Left lung (tissue), 14 donors: ENCODE measurements at places on chromosomes 2 and 18. TPM values are rescaled to one million over a fixed set of nuclear protein-coding genes. Genes with fewer than 3 reads are reported as not detected.

- DNase-seq: no peak
These were observed 32.5 kb downstream of the HS6ST1 start for GRCh38 chr2:128286011-128286721.

DNA sequence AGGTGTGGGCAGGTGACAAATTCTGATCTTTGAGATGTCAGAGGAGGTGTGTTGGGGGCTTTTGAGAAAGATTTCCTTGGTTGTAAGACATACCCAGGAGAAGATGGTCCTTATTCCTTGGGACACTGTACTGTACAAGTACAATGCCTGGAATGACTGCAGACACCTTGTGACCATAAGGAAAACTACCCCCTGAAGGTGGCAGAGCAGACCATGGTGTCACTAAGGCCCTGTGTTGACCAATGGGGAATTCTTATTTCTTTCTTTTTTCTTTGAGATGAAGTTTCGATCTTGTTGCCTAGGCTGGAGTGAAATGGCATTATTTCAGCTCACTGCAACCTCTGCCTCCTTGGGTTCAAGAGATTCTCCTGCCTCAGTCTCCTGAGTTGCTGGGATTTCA is 4.4 kb upstream of the ANKRD29 start:
- no peak for DNase-seq

GRCh38 chr2:29075894-29076705 is 1.8 kb upstream of the PCARE start:
- DNase-seq: no peak

GRCh38 chr18:76958692-76959341 is 136.5 kb downstream of the ZNF236 start:
- DNase-seq: no peak

DNA sequence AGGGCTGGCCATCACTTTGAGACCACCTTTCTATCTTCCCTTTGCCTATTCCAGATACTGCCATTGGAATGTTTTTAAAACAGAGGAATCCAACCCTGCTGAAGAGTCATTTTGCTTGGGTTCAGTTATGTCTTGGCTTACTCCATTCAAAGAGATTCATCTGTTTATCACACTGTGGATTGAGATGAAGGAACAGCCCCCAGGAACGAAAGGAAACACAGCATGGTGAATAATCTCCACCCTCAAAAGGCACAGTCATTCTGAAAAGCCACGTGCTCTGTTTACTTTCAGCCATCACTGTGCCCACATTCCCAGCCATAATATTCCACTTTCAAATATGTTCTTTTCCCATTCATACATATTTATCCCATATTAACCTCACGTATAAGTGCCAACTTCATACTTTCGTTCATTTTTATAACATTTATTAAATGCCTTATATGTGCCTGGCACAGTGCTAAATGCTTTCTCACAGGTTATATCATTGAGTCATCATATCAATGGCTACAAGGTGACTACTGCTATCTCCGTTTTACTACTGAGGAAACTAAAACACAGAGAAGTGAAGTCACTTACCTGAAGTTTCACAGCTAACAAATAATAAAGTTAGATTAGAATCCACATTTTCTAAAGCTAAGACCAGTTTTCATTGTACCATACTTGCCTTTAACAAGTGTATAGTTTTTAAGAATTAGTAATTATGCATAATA is 143.6 kb downstream of the OSR1 start:
- DNase-seq: no peak

DNA sequence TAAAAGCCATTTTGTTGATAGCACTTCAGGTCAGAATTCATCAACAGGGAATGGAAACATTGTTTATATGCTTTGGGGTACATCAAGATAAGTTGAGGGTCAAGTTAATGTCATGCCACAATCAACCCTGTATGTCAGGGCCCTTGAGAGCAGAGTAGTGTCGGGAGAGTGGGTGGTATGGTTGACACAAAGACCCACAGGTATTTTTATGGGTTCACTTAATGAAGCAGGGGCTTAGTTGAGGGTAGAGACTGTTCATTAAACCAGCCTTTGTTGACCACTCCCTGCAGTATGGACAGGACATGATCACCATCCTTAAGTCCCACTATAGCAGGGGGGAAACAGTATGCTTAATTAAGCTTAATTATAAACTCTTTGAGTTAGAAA is 5.7 kb downstream of the RPL37A start:
- no peak for DNase-seq

- no peak for DNase-seq
These were observed 44.3 kb downstream of the EDAR start for GRCh38 chr2:108944601-108945331.

DNA sequence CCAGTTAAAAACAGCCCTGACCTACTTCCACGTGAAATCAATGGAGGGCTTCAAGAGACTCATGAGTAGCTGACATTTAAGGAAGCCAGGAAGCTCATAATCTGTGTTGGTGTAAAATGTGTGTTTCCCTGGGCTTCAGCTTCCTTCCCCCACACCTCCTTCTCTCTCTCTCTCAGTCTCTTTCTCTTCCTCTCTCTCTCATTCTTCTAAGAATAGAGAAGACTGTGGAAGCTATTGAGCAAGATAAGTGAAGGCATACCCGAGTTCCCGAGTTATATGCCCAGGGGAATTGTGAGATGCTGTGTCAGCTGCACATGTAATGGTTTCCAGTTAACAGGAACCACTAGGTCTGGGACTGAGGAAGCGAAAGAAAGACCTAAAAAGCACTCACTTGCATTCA is 199.4 kb downstream of the NYAP2 start:
- DNase-seq: no peak

GRCh38 chr2:174015428-174015827 is 50.3 kb upstream of the SP3 start:
- DNase-seq: no peak

GRCh38 chr18:58143386-58143785 is 99.4 kb downstream of the NEDD4L start:
- DNase-seq: peak; percentile 87

DNA sequence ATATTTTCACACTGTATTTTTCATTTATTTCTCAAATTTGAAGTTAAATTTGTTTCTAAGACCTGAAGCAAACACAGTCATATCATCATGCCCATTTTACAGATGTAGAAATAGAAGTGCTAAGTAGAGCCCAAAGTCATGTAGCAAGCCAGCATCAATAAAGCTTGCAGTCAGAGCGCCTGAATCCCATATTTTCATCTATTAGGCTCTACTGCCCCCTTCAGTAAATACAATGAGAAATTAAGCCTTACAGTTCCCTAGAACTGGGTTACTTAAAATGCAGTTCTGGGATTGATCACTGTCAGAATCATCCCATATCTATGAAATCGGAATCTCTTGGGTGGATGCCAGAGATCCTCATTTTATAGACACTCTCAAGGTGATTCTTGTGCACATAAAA is 419.9 kb downstream of the TGIF1 start:
- peak; percentile 45 for DNase-seq

GRCh38 chr18:21468514-21469164 is 131.9 kb downstream of the ESCO1 start:
- no peak for DNase-seq

- no peak for DNase-seq
These were observed 70.7 kb downstream of the SOS1 start for GRCh38 chr2:39050109-39050508.

ACKR3 gene
- polyA plus RNA-seq: 32.0 TPM

RNF125 gene
- polyA plus RNA-seq: 8.4 TPM

HOXD1 gene
- polyA plus RNA-seq: 2.5 TPM

RAX gene
- polyA plus RNA-seq: not detected

OR6B2 gene
- not detected for polyA plus RNA-seq
